ENCODE measurements at places on chromosomes 7 and 10. TPM values are rescaled to one million over a fixed set of nuclear protein-coding genes. Genes with fewer than 3 reads are reported as not detected.

The MEIG1 gene
- total RNA-seq = not detected

The GPR37 gene
- not detected for total RNA-seq

The RELN gene
- total RNA-seq = not detected

- no peak for DNase-seq
- H3K27ac ChIP-seq = no peak overlapping the region
- peaks cover 3% of the 10 kb centered on the region for H3K4me1 ChIP-seq
- H3K4me3 ChIP-seq = no peak overlapping the region
Observed at GRCh38 chr7:112080978-112081377, 125.2 kb downstream of the DOCK4 start.

DNA sequence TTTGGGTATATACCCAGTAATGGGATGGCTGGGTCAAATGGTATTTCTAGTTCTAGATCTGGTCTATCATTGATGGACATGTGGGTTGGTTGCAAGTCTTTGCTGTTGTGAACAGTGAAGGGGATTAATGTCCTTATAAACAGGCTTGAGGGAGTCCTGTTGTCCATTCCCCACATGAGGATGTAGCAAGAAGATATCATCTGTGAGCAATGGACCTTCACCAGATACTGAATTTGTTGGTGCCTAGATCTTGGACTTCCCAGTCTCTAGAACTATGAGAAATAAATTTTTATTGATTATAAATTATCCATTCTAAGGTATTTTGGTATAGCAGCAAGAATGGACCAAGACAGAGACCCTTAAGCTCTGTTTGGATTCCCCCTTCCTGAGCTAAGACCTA, 72.2 kb upstream of the RELN start:
- H3K4me1 ChIP-seq = no peaks in the 10 kb centered on the region
- no peaks in the 10 kb centered on the region for H3K27me3 ChIP-seq
- H3K4me3 ChIP-seq = no peak overlapping the region
- no peak for DNase-seq

DNA sequence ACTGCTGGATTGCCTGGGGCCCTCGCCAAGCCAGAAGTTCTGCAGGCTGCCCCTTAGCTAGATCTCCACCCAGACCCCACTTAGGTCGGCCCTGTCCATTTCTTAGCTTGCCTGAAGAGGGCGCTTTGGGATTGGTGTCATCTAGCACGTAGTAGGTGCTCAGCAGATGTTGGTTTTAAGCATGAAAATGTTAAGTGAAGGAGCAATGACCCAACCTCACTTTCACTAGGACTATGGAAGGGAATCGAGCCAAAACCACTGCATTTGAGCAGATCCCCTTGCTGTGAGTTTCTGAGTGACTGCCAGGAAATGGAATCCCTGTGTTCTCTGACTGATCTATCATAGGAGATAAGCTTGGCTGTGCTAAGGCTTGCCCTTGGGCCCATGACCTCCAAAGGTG, 131.7 kb upstream of the EEPD1 start:
- H3K4me1 ChIP-seq = no peaks in the 10 kb centered on the region
- no peak for DNase-seq
- no peaks in the 10 kb centered on the region for H3K27me3 ChIP-seq

- no peak overlapping the region for H3K27ac ChIP-seq
- no peaks in the 10 kb centered on the region for H3K36me3 ChIP-seq
- H3K4me3 ChIP-seq = no peak overlapping the region
- H3K27me3 ChIP-seq = no peaks in the 10 kb centered on the region
Observed at GRCh38 chr7:116429986-116430619, 69.4 kb upstream of the CAV2 start.

DNA sequence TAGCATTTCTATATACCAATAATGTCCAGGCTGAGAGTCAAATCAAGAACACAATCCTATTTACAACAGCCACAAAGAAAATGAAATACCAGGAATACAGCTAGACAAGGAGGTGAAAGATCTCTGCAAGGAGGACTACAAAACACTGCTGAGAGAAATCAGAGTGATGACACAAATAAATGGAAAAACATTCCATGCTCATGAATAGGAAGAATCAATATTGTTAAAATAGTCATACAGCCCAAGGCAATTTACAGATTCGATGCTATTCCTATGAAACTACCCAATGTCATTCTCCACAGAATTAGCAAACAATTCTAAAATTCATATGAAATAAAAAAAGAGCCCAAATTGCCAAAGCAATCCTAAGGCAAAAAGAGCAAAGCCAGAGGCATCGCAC, 116.8 kb upstream of the ZNF32 start:
- H3K27me3 ChIP-seq = no peaks in the 10 kb centered on the region
- H3K4me1 ChIP-seq = no peaks in the 10 kb centered on the region
- H3K4me3 ChIP-seq = no peak overlapping the region
- no peak for DNase-seq
- H3K36me3 ChIP-seq = no peaks in the 10 kb centered on the region

DNA sequence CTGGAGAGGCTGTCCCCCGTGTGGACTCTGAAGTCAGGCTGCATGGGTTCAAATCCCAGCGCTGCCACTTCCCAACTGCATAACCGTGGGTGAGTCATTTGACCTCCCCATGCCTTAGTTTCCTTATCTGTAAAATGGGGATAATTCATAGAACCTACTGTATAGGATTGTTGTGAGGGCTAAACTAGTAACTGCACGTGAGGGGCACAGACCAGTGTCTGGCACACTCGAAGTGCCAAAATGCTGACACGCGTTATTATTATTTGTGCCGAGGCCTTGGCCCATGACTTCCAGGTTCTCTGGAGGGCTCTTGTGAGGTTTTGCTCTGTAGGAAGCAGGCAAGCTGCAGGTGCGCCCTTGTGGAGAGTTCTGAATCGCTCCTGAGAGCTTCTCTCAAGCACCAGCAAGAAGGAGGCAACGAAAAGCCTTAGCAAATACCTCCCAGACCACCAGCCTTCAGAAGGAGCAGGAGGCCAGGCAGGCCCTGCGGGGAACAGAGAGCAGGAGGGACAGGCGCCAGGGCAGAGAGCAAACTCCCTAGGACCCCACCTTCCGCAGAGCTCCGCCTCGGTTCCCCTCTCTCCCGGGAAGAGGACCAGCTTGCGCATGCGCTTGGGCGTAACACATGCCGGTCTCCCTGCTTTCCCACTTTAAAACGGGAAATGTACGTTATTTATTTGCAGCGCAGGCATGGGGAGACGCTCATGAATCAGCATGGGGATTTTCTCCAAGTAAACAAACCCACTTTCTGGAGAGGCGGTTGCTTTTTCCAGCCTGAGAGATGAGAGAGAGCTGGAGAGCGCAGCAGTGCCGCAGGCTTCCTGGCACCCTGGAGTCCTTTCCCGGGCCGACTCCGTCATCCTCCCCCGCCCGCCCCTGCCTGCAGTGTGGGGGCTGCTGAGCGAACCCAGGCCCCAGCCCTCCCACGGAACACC, 39.6 kb downstream of the SORCS3 start:
- no peak overlapping the region for H3K27ac ChIP-seq
- no peaks in the 10 kb centered on the region for H3K27me3 ChIP-seq
- DNase-seq = no peak
- H3K4me3 ChIP-seq = no peak overlapping the region

All from natural killer cell (primary cell).